ENCODE measurements at places on chromosomes 1 and 21.

GRCh38 chr1:49597436-49597835, 426.3 kb downstream of the AGBL4 start:
- DNase-seq, result no peak

DNA sequence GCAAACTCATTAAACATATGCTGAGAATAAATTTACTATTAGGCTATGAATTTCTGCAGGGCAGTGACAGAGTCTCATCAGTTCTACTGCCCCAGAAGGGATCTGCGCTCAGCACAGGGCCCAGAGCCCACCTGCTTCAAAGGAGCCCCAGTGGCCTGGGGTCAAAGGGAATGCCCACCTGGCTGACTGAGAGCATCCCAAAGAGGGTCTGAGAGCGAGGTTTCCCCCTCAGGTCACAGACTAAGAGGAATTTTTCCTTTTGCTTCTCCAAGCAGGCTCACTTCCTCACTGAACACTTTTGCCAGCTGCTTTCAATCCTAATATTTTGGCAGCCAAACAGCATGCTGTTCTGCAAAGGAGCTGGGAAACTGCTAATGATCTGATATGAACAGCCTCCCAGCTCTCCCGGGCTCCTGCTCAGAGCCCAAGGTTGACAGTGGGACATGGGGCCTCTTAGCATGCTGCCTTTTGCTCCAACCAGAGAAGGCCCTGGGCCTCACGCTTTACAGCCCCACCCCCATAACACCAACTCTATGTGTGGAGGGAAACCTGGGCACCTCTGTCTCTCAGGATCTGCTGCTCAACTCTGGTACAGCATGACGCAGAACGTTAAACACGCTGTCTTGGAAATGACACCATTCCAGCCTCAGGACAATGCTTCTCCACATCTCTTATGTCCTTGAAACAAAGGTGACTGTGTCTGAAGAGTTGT, 70.7 kb upstream of the SYT6 start:
- no peak for DNase-seq

DNA sequence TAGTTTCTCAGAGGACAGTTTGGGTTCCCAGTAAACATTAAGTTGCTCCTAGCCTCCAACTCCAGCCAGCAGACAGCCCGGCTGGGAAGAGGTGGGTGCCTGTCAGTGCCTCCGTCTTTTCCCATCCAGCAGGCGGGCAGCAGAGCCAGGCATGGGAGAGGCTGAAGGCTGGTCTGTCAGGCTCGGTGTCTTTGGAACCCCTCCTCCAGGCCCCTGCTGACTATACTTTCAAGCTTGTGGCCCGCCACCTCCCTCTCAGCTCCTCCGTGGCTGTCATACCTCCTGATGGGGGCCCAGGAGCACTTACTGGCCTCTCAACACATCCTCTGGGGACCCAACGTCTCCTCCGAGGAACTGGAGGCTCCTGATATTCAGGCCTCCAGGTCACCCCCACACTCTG, 140.9 kb downstream of the ACTL8 start:
- DNase-seq, result no peak

DNA sequence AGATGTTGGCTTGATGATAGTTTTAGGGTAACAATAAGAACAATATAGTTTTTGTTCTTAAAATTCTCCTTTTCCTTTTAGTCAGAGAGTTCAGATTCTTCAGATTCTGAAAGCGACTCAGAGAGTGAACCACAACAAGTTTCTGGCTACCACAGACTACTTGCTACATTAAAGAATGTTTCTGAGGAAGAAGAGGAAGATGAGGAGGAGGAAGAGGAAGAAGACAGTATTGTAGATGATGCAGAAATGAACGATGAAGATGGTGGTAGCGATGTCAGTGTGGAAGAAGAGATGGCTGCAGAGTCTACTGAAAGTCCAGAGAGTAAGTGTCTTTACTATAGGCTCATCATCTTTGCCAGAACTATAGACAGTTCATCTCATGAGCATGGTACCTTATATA, 3.0 kb downstream of the UTP25 start:
- DNase-seq, result no peak

GRCh38 chr1:221241592-221241991, 362.3 kb downstream of the HLX start:
- no peak for DNase-seq

DNA sequence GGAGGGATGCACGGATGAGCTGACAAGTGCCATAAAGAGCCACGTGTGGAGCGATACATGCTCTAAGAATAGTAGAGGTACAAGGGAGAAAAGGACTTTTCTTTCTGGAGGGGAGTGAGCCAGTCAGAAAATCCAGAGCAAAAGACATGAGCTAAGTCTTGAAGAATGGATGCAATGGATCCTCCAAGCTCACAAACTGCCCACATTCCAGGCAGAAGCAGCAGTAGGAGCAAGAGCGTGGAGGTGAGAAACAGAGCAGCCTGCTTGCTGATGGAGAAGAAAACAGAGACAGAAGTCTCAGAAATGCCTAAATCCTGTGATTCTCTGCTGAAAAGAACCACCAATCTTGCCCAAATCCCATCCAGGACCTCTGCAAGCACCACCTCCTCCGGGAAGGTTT, 78.2 kb upstream of the RALGPS2 start:
- DNase-seq, result no peak

DNA sequence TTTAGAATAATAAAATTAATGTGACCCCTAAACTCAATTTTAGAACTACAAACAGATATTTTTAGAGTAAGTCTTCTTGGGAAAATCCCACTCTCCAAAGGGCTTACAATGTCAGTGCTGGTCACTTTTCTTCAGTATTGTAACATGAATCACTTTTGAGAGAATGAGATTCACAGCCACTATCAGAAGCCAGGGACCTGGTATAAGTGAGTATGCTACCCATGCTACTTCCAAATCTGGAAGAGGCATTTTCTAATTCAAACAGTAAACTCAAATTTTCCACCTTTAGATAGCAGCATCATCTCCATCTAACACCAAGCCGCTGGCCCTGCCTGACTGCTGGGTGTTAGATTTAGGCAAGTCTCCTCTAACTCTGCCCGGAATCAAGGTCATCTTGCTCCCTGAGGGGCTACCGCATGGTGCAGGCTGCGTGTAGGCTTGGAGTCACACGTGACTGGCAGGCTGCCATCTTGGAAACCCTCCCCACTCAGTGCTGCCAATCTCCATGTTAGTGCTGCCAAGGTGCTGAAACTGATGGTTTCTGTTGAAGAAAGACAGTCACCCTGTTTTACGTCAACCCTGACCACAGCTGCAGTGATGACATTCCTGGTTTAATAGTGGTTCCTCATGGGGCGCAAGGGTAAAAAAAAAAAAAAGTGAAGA, 882.9 kb upstream of the B3GALT2 start:
- DNase-seq, result peak; percentile 36

DNA sequence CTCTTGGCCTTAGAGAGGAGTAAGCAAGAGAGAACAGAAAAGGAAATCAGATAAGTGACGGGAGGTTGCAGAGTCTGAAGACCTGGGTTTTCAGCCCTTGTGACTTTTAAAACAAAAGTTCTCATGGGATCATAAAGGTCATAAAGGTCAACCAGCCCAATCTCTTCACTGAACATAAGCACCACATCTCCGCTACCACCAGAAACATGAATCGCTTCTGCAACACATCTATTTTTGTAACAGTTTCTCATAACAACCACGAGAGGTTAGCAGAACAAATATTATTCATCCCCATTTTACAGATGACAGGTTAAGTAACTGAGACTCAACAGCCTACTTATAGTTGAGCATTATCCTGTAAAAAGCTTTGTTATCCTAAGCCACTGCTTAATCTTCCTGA, 5.9 kb downstream of the TRAPPC3 start:
- DNase-seq, result no peak

DNA sequence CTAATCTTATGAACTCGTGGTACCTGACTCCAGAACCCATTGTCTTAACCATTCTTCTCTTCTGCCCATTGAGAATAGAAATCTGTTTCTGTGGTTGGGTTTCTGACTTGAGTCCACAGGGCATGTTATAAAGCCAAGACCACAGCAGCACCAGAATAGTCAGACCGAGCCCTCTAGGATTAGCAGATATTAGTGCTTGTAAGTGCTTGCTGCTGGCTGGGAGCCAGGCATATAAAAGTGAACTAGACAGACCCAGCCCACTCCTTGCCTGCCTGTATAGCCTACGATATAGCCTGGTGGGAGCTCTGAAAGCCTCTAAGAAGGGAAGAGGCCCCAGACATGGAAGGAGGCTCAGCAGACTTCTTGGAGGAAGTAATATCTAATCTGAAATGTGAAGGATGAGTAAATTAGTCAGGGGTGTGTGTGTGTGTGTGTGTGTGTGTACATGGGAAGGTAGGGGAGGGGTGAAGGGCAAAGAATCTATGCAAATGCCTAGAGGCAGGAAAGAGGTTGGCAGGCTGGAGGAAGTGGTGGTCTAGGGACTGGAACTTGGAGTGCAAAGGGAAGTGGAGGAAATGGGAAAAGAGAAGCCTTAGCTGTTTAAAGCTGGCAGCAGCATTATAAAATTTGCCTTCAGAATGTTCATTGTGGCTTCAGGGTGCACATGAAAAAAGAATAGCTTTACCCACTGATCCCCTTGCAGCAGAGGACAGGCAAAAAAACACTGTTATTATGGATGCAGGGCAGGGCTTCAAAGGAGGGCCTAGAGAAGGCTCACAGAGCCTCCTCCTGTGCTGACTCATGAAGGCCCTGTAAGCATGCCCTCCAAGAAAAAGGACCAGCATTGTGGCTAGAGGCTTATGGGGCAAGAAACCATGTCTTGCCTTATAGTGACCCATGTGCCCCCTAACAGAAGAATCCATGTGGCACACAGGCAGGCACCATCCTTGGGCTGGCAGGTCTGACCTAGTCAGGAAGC, 169.2 kb downstream of the LMX1A start:
- DNase-seq, result no peak

- peak; percentile 88 for DNase-seq
Measured at GRCh38 chr1:9292361-9293240, at the start of gene SPSB1. SPSB1 (plus strand) TSS chr1:9292894; CDS start chr1:9355892, 62,998 bp downstream.

DNA sequence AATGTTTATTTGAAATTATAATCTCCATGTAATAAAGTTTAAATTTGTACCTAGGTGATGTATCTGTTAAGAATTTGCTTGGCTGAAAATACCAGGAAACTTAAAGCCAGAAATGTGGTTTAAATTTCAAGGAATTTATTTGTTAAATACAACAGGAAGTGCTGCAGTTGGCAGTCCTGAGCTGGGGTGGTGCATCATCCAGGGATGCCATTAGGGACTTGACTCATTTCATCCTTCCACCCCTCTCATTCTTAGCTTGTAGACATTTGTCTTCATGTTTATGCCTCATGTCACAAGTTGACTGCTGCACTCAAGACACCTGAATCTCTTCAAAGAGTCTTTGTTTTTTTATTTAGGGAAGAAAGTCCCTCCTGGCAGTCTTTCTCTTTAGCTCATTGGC, 175.9 kb downstream of the LHX8 start:
- DNase-seq, result no peak

DNA sequence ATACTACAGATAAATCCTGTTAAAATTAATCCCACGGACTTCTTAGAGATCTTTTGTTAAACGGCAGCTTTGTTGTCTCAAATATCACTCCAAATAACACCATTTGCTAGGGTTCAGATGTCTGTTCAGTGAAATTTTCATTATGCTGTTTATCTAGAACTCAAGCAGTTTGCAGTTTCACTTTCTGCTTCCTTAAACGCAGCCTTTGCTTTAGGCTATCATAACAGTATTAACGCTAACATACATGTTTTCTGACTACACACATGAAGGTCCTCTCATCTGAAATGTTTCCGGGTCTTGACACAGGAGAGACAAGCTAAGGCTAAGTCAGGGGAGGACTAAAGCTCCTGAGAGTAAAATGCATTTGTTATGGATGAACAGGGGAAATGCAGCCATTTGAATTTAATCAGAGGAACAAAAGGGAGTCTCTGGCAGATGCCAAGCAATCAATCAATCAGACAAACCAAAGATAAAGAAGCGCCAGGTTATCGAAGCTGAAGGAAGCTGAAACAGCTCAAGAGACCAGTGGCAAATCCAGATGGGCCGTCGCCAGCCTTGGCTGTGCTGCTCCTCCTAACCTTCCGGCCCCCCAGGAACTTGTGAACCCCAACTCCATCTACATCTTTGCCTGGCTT, 16.9 kb downstream of the CCSAP start:
- no peak for DNase-seq

- DNase-seq, result no peak
Measured at GRCh38 chr21:43903451-43904091, 38.5 kb downstream of the AGPAT3 start.

- DNase-seq, result no peak
Measured at GRCh38 chr1:100700586-100700985, 19.0 kb upstream of the VCAM1 start.

GRCh38 chr1:64839261-64839660, 94.4 kb downstream of the RAVER2 start:
- no peak for DNase-seq

DNA sequence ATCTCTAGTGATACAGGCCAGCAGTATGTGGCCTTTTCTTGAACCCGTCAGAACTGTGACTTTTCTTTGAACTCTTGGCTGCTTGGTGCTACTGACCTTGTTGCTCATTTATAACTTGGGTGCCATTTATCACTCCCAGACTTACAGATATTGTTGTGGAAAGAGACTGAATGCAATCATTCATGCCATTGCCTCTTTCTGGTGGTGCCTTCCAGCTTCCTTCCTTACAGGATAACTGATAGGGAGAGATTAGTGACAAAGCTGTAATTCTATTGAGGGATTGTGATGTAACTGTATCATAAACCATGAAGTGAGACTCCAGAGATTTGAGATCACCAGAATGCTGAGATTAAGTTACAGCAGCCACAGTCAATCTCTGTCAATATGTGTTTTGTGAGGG, 256.5 kb downstream of the USP25 start:
- no peak for DNase-seq

GRCh38 chr1:118918230-118918939, 69.8 kb downstream of the TBX15 start:
- no peak for DNase-seq

DNA sequence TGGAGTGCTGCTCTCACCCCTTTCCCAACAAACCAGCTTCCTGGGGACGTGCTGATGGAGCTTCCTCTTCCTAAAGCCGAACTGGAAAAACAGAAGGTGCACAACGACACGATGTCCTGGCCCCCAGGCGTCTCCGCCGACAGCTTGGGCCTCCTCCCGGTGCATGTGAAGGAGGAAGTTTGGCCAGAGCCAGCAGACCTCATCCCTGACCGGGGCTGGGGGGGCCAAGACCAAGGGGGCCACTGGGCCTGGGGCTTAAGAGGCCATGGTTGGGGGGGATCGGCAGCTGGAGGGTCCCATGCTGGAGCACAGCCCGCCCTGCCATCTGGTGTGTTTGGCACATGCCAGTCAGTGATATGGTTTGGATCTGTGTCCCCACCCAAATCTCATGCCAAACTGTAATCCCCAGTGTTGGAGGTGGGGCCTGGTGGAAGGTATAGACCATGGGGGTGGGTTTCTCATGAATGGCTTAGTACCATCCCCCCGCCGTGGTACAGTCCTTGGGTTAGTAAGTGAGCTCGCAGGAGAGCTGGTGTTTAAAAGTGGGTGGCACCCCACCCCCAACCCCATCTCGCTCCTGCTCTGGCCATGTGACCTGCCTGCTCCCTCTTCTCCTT, 6.4 kb downstream of the HES4 start:
- no peak for DNase-seq
